CD14-positive monocyte (primary cell): ENCODE measurements at places on chromosomes 7 and 10. TPM values are rescaled to one million over a fixed set of nuclear protein-coding genes. Genes with fewer than 3 reads are reported as not detected.

Gene RGR
- not detected for polyA plus RNA-seq

Gene FAM180A
- not detected for polyA plus RNA-seq

Gene PPP1R9A
- polyA plus RNA-seq = not detected

Gene TSPAN33
- 4.4 TPM for polyA plus RNA-seq

Gene ACHE
- not detected for polyA plus RNA-seq

Gene ARHGEF35
- polyA plus RNA-seq = 0.64 TPM

Gene AKR1D1
- polyA plus RNA-seq = not detected

Gene KCNMA1
- polyA plus RNA-seq = not detected

DNA sequence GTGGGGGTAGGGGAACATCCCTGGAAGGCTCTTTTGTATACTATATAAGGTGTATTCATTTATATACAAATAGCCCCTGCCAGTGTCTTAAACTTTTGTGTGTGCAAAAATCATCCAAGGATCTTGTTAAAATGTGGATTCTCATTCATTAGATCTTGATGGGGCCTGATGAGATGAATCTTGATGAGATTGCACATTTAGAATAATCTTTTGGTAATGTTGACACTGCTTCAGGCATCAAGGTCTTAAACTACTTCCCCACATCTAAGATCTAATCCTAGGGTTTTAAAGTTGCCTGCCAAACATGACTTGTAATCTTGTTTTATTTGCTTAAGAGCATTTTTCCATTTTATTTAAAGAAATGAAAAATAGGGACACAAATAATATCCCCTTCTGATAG, 13.0 kb downstream of the TLX1 start:
- peaks cover 89% of the 10 kb centered on the region for H3K27me3 ChIP-seq
- no peaks in the 10 kb centered on the region for H3K36me3 ChIP-seq
- H3K4me3 ChIP-seq = no peak overlapping the region
- H3K27ac ChIP-seq = no peak overlapping the region
- no peak for DNase-seq

GRCh38 chr7:2986561-2986960, 57.1 kb downstream of the CARD11 start:
- no peak for DNase-seq
- no peak overlapping the region for H3K4me3 ChIP-seq
- no peaks in the 10 kb centered on the region for H3K4me1 ChIP-seq
- no peaks in the 10 kb centered on the region for H3K27me3 ChIP-seq

- no peak overlapping the region for H3K27ac ChIP-seq
- peak; percentile 4 for DNase-seq
- H3K4me3 ChIP-seq = peak overlapping the region; percentile 77
- H3K4me1 ChIP-seq = peaks cover 25% of the 10 kb centered on the region
- H3K36me3 ChIP-seq = no peaks in the 10 kb centered on the region
Observed at GRCh38 chr10:31321396-31321941, 2.5 kb downstream of the ZEB1 start.

DNA sequence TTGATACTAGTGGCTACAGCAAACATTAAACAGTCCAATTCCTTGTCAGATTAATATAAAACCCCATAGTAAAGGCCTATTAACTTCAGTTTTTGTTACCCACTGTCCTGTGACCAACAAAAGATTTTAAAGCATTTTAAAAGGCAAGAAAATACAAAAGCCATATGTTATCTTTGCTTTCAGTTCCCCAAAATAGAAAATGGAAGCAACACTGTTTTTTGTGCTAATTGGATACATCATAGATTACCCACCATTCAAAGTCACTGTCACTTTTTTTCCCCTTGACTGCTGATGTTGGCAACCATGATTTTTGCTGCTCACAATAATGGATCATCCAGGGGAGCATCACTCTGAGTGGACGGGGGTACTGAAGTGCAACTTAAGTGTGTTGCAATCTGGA, 52.4 kb upstream of the TMEM140 start:
- no peaks in the 10 kb centered on the region for H3K4me1 ChIP-seq
- no peak overlapping the region for H3K4me3 ChIP-seq
- H3K27me3 ChIP-seq = no peaks in the 10 kb centered on the region
- H3K36me3 ChIP-seq = no peaks in the 10 kb centered on the region
- no peak overlapping the region for H3K27ac ChIP-seq

DNA sequence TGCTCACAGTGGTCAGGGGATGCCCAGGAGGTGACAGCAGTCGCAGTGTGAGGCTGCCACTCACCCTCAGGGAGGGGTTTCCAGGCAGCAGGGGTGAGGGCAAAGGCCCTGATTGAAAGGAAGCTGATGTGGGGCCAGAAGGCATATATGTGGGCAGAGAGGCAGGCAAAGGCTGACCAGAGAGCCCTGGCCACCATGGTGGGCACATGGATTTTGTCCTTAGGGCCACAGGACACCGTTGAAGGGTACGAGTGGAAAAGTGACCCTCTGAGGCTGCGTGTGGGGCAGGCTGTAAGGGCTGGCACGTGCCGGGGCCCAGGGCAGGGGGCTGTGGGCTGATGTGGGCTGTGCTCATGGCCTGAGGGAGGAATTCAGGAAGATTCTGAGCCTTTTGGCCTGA, 57.5 kb upstream of the ZNF32 start:
- no peaks in the 10 kb centered on the region for H3K27me3 ChIP-seq
- H3K36me3 ChIP-seq = no peaks in the 10 kb centered on the region
- no peak overlapping the region for H3K4me3 ChIP-seq
- DNase-seq = no peak

GRCh38 chr10:6823770-6824169, 243.7 kb upstream of the PRKCQ start:
- no peak for DNase-seq
- H3K4me1 ChIP-seq = peaks cover 9% of the 10 kb centered on the region
- no peaks in the 10 kb centered on the region for H3K36me3 ChIP-seq
- H3K27me3 ChIP-seq = no peaks in the 10 kb centered on the region
- no peak overlapping the region for H3K4me3 ChIP-seq

GRCh38 chr7:55185941-55186609, 167.3 kb downstream of the EGFR start:
- H3K36me3 ChIP-seq = no peaks in the 10 kb centered on the region
- H3K27me3 ChIP-seq = no peaks in the 10 kb centered on the region
- H3K4me3 ChIP-seq = no peak overlapping the region
- no peaks in the 10 kb centered on the region for H3K4me1 ChIP-seq
- no peak overlapping the region for H3K27ac ChIP-seq

GRCh38 chr7:2559283-2559950, 638 bp downstream of the IQCE start:
- H3K27ac ChIP-seq = no peak overlapping the region
- peak overlapping the region; percentile 74 for H3K4me3 ChIP-seq
- H3K4me1 ChIP-seq = peaks cover 50% of the 10 kb centered on the region
- no peaks in the 10 kb centered on the region for H3K27me3 ChIP-seq

DNA sequence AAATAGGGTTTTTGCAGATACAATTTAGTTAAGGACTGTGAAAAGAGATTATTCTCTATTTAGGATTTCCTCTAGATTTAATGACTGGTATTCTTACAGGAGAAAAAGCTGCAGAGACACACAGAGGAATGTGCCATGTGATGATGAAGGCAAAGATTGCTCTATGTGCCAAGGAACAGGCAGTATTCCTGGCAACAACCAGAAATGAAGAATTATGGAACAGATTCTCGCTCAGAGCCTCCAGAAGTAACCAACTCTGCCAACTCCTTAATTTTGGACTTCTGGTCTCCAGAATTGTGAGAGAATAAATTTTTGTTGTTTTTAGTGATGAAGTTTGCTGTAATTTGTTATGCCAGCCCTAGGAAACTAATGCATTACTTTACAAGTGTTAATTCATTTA, 307.6 kb upstream of the SEMA3A start:
- no peak overlapping the region for H3K27ac ChIP-seq
- DNase-seq = no peak
- H3K27me3 ChIP-seq = no peaks in the 10 kb centered on the region

DNA sequence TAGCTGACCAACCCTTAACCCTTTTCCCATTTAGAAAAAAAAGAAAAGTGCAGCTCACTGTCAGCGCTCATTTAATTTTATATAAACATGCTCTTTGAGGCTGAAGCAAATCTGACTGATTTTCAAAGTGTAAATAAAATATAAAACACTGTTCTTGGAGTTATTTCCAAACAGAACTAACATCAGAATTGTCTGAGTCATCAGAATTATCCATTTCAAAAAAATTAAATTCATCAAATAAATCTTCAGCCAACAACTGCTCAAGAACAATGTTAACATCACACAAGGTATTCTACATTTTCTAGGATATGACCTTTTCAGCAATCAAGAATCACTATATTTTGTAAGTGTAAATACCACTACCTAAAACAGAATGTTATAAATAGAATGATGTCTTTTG, 93.6 kb downstream of the MAGI2 start:
- no peaks in the 10 kb centered on the region for H3K4me1 ChIP-seq
- H3K27me3 ChIP-seq = no peaks in the 10 kb centered on the region
- H3K4me3 ChIP-seq = no peak overlapping the region
- H3K27ac ChIP-seq = no peak overlapping the region
- no peaks in the 10 kb centered on the region for H3K36me3 ChIP-seq

- H3K4me3 ChIP-seq = no peak overlapping the region
- DNase-seq = no peak
- H3K27me3 ChIP-seq = no peaks in the 10 kb centered on the region
- H3K27ac ChIP-seq = peak overlapping the region; percentile 96
- H3K4me1 ChIP-seq = peaks cover 97% of the 10 kb centered on the region
- H3K36me3 ChIP-seq = peaks cover 8% of the 10 kb centered on the region
Observed at GRCh38 chr7:927031-927671, 27.3 kb downstream of the ADAP1 start.

GRCh38 chr10:82815680-82816079, 940.7 kb downstream of the NRG3 start:
- H3K27me3 ChIP-seq = no peaks in the 10 kb centered on the region
- H3K4me1 ChIP-seq = no peaks in the 10 kb centered on the region
- H3K4me3 ChIP-seq = no peak overlapping the region
- H3K27ac ChIP-seq = no peak overlapping the region
- H3K36me3 ChIP-seq = no peaks in the 10 kb centered on the region
- no peak for DNase-seq

DNA sequence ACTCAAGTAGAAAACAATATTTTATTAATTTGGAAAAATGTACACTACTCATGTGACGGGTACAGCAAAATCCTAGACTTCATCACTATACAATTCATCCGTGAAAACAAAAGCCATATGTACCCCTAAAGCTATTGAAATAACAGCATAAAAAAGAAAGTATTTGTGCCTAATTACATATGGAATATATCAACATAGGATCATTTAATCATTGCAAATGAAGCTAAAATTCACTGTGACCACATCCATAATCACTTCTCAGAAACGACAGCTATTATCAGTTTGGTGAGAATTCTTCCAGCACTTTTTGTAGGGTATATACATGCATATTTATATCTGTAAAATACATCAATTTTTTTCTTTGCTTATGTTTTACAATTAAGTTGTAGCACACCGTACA, 128.0 kb downstream of the ARL4A start:
- no peaks in the 10 kb centered on the region for H3K27me3 ChIP-seq
- H3K4me3 ChIP-seq = no peak overlapping the region
- H3K4me1 ChIP-seq = no peaks in the 10 kb centered on the region
- no peak for DNase-seq
- no peaks in the 10 kb centered on the region for H3K36me3 ChIP-seq
- H3K27ac ChIP-seq = no peak overlapping the region
